ENCODE measurements at places on chromosomes 5 and 9.

DNA sequence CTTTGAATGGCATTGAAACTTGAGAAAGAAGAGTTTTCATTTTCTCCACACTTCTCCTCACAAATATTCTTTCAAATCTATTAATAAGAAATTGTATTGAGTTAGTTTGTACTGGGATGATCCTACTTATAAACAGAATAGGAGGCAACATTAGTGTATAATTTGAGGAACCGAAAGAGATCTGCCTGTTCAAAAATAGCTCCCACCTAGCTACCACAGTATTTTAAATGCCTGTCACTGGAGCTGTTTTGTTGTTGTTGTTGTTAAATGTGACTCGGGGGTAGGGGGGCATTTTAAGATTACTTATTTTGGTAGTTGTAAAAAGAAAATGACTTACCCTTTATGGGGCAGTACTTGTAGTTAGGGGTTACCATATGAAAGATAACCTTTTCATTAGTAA, 20.1 kb upstream of the HAPLN1 start:
- no peak overlapping the region for H3K4me3 ChIP-seq
- DNase-seq = no peak
- H3K4me1 ChIP-seq = no peaks in the 10 kb centered on the region
- no peak overlapping the region for H3K27ac ChIP-seq
- H3K36me3 ChIP-seq = no peaks in the 10 kb centered on the region
- H3K27me3 ChIP-seq = no peaks in the 10 kb centered on the region

DNA sequence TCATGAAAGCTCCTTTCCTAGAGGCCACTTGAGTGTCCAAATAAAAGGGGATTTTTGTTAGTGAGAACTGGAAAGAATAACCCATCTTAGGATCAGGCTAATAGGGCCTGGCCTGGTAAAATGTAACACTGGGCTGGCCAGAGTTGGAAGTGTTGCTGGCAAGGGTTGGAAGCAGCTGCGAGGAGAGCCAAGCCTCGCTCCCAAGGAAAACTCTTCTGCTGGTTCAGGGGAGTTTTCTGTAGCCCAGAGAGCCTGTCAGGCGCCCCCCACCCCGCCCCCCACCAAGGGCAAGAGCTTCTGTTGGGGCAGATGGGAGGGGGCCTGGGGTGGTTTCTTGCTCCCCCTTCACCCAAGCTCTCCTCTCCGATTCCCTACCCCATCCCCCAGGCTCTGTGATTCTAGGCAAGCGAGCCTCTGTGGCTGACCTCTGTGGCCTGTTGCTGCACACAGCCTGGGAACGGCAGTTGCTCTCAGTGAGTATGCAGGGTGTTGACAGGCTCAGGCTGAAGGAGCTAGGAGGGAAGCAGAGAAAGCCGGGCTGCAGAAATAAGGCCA, 547.8 kb downstream of the CCDC171 start:
- H3K4me1 ChIP-seq = peaks cover 29% of the 10 kb centered on the region
- no peaks in the 10 kb centered on the region for H3K36me3 ChIP-seq
- no peaks in the 10 kb centered on the region for H3K27me3 ChIP-seq

GRCh38 chr5:149878371-149878770, 66.2 kb downstream of the PDE6A start:
- no peaks in the 10 kb centered on the region for H3K27me3 ChIP-seq
- H3K36me3 ChIP-seq = no peaks in the 10 kb centered on the region
- peaks cover 16% of the 10 kb centered on the region for H3K4me1 ChIP-seq
- DNase-seq = no peak
- H3K4me3 ChIP-seq = no peak overlapping the region
- no peak overlapping the region for H3K27ac ChIP-seq

DNA sequence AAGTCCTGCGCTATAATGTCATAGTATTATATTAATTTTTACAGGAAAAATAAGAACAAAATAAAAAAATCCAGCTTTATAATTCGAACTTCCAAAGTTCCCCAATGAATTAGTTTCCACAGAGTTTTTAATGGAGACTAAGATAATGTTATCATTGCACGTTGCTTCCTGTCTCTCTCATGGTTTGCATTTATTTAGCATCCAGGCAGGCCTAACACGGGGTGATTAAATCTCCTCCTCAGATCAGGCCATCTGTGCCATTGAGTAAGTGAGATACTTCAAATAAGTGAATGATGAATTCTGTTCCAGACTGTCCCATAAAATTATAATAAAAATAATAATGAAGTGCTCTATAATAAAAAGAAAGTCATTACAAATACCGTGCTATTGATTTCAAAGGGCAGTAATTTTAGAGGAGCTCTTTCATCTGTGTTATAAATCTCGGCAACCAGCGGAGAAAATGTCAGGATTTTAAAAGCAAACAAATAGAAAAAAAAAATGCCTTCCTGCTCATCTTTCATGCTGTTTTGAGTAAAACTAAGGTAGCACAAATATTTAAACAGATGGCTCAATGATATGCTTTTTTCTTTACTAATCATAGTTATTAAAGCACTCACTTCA, 570.6 kb upstream of the ZNF608 start:
- H3K4me3 ChIP-seq = no peak overlapping the region
- H3K27ac ChIP-seq = no peak overlapping the region

- peaks cover 12% of the 10 kb centered on the region for H3K4me1 ChIP-seq
- H3K27me3 ChIP-seq = no peaks in the 10 kb centered on the region
- DNase-seq = no peak
- peak overlapping the region; percentile 98 for H3K27ac ChIP-seq
Observed at GRCh38 chr5:36239370-36240293, 2.1 kb downstream of the NADK2 start.

DNA sequence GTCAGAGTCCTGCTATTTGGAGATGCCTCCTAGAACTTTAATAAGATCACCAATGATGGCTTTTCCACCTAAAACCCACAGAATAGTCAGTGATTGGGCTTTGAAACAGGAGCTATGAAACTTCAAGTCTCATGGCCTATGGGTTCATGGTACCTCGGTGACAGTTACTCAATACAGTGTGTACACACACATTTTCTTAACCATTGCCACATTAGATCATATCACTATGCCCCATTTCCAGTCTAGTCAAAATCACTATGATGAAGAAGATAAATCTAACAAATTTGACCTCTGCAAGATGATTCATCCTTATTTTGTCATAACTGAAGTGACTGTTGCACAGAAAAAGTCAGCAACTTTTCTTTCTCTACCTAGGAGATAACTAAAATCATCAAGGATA, 86.8 kb upstream of the OR13F1 start:
- no peaks in the 10 kb centered on the region for H3K4me1 ChIP-seq
- no peak overlapping the region for H3K27ac ChIP-seq
- no peak for DNase-seq
- no peaks in the 10 kb centered on the region for H3K27me3 ChIP-seq
- H3K4me3 ChIP-seq = no peak overlapping the region

- peak overlapping the region; percentile 85 for H3K27ac ChIP-seq
- H3K4me3 ChIP-seq = no peak overlapping the region
- no peak for DNase-seq
- no peaks in the 10 kb centered on the region for H3K4me1 ChIP-seq
Observed at GRCh38 chr9:108786901-108787689, 68.7 kb downstream of the ACTL7B start.

DNA sequence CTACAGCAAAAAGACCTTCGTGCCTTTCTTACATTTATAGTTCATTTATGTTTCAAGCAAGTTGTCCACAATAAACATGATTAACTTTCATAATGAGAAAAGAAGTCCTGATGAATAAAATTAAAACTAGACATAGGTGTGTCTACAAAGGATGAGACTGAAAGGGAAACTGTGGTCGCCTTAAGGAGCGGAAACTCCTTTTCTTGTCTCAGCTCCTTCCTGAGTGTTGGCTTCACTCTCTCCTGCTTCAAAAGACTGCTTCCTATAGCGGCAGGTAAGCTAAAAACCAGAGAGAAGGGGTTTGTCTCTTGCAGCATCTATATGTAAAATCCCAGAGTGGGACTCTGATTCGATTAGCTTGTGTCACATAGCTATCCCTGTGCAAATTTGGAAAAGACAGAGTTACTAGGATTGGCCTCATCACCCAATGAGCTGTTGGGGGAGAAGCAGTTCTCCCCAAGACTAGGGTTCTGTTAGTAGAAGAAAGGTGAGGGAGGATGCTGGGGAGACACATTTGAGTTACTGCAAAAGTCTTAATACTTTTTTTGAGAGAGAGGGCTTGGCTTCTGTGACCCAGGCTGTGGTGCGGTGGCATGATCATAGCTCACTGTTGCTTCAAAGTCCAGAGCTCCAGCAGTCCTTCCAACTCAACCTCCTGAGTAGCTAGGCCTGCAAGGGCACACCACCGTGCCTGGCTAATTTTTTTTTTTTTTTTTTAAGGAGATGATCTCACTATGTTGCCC, 16.8 kb upstream of the CTSL start:
- no peaks in the 10 kb centered on the region for H3K36me3 ChIP-seq
- DNase-seq = no peak
- H3K4me1 ChIP-seq = peaks cover 9% of the 10 kb centered on the region
- H3K27me3 ChIP-seq = no peaks in the 10 kb centered on the region
- H3K27ac ChIP-seq = no peak overlapping the region
- H3K4me3 ChIP-seq = no peak overlapping the region

DNA sequence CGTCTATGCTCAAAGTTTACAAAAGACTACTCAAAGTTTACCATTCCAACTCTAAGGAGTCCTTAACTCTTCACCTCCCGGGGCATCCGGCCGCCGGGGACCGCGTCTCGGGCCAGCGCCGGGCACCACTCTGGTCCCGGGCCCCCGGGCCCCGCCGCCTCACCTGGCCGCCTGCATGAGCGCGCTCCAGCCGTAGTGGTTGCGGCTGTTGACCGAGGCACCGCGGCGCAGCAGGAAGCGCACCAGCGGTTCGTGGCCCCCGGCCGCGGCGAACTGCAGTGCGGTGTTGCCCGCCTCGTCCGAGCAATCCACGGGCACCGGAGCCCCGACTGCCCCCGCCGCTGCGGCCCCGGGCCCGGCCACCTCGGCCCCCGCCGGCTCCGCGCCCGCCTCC, 388 bp downstream of the ANKS6 start:
- no peaks in the 10 kb centered on the region for H3K27me3 ChIP-seq
- H3K27ac ChIP-seq = peak overlapping the region; percentile 86
- DNase-seq = no peak
- H3K4me1 ChIP-seq = peaks cover 7% of the 10 kb centered on the region
- peak overlapping the region; percentile 58 for H3K4me3 ChIP-seq

- no peak for DNase-seq
- H3K36me3 ChIP-seq = no peaks in the 10 kb centered on the region
- H3K4me3 ChIP-seq = no peak overlapping the region
- no peaks in the 10 kb centered on the region for H3K27me3 ChIP-seq
- H3K4me1 ChIP-seq = no peaks in the 10 kb centered on the region
- no peak overlapping the region for H3K27ac ChIP-seq
Observed at GRCh38 chr9:103978396-103978795, 115.7 kb upstream of the SMC2 start.

- H3K27me3 ChIP-seq = no peaks in the 10 kb centered on the region
- H3K36me3 ChIP-seq = no peaks in the 10 kb centered on the region
- peak overlapping the region; percentile 90 for H3K4me3 ChIP-seq
- H3K4me1 ChIP-seq = peaks cover 19% of the 10 kb centered on the region
- H3K27ac ChIP-seq = no peak overlapping the region
Observed at GRCh38 chr5:90475436-90475980, 844 bp downstream of the POLR3G start.

GRCh38 chr5:150085950-150086715, at the start of gene CSF1R:
CSF1R (minus strand) TSS chr5:150086554; CDS start chr5:150086427, 127 bp downstream.
- H3K4me1 ChIP-seq = no peaks in the 10 kb centered on the region
- H3K27ac ChIP-seq = peak within 1 kb of the TSS; percentile 25
- DNase-seq = no peak
- H3K4me3 ChIP-seq = peak within 1 kb of the TSS; percentile 12

Data from esophagus squamous epithelium (tissue), 5 donors.